Karpas-422 (cell line): ENCODE measurements at places on chromosomes 1 and 21. TPM values are rescaled to one million over a fixed set of nuclear protein-coding genes. Genes with fewer than 3 reads are reported as not detected.

GRCh38 chr1:91273875-91274274, 130.8 kb downstream of the HFM1 start:
- no peak for DNase-seq

DNA sequence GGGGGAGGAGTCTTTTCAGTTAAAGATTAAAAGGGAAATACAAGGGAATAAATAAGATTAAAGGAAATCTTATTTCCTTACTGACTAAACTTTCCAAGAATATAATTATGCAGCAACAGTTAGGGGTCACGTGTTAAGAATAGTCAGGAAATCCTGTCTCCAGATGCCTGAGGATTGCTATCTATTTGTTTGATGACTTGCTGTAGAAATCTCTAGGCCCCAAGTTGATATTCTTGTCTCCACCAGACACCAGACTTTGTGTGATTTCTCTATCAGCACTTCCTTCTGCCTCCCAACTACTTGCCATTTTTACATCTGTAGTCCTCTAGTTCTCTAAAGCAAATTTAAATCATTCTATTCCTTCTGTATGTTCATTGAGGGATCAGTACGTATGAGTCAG, 77.5 kb downstream of the RPAP2 start:
- DNase-seq = no peak

DNA sequence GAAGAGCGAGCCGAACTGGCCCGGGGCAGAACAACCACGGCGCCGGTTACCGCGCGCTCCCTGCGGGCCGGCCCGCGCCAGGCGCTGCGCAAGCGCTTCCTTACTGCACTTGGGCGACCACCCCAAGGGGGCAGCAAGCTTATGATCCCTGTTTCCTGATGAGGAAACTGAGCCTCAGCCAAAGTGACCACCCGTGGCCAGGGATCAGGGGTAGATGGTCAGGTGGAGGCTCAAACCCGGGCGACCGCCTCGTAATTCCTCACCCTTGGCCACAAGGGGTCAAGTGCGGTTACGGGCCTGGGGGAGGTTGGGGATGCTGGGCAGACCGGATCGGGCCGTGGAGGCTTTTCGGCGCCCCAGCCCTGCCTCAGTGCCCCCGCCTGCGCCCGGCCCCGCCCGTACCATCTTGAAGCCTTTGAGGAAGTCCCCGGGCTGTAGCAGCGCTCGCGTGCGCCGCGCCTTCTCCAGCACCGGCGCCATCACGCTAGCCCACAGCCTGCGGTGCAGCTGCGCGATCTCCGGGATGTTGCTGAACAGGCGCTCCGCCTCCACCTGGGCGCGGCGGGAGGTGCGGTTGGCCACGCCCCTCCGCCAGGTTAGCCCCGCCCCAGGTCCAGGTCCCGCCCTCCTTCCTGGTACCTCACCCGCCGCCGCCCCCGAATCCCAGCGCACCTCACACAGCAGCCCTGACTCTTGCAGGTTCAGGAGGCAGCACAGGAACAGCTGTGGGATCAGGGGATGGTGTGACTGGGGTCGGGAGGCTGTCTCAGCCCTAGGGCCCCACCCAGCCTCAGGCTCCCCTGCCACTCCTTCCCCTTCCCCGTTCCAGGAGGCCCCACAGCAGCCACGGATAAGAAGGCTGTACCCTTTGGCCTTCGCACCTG, 5.4 kb upstream of the TNFRSF25 start:
- DNase-seq = no peak

- DNase-seq = no peak
Measured at GRCh38 chr1:160739098-160739511, at the start of gene SLAMF7. Gene SLAMF7 (plus strand): TSS chr1:160739247. CDS start chr1:160739302, 55 bp downstream.

DNA sequence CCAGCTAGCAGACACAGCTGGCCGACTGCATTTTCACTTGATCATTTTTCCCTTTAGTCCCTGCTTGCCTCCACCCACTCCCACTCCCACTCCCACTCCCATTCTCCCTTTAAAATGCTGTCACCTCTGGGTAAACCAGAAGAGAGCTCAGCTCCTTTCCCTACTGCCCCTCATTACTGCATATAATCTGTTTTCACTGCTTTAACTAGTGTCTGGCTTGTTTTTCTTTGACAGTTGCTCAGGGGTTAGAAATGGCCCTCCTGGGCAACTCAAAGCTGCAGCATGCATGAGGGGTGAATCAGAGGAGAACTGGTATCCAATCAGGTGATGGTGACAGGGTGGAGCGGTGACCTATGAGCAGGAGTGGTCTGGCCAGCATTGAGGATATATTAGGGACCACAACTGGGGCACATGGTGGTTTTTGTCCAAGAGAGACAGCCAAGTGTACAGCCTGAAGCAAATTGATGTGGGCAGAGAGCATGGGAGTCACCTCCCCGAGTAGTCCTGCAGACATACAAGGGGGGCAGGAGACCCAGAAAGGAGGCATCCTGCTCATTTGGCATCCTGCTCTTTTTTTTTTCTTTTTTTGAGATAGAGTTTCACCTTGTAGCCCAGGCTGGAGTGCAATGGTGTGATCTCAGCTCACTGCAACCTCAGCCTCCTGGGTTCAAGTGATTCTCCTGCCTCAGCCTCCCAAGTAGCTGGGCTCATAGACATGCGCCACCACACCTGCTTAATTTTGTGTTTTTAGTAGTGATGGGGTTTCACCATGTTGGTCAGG, 42.6 kb upstream of the SRSF10 start:
- no peak for DNase-seq

GRCh38 chr1:187047298-187047697, 218.5 kb downstream of the PLA2G4A start:
- no peak for DNase-seq

- no peak for DNase-seq
Measured at GRCh38 chr1:234699795-234700665, 90.1 kb upstream of the IRF2BP2 start.

GRCh38 chr1:201676641-201677040, 137.7 kb downstream of the NAV1 start:
- no peak for DNase-seq

GRCh38 chr1:194821091-194821490, 1634.7 kb upstream of the B3GALT2 start:
- DNase-seq = no peak

DNA sequence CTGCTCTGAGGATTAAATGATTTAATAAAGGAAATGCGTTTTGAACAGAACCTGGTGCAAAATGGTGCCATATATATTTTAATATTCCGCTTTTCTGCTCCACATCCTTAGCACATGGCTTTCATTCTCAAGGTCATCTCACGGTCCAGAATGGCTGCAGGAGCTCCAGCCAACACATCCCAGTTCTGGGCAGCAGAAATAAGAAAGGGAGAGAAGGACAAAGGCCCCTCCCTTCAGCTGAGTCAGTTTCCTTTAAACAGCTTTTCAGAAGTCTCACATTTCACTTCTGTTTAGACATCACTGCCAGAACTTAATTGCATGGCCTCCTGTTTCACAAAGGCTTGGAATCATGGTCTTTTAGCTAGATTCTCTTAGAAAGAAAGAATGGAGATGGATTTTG, 75.2 kb upstream of the LRRN2 start:
- no peak for DNase-seq

GRCh38 chr1:81305997-81306452, 494.7 kb upstream of the ADGRL2 start:
- DNase-seq = peak; percentile 49

DNA sequence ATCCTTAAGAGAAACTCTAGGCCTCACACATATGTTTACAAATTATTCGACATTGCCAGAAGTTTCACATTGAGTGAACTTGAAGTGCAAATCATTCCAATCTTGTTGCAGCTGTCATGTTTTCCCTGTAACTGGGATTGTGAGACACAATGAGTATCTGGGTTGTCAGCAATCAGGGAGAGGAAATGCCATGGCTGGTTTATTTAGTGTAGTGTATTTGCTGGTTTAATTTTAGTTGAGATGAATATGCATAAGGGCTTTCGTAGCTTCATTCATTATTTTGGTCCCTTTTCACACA, 54.2 kb upstream of the USP1 start:
- no peak for DNase-seq

DNA sequence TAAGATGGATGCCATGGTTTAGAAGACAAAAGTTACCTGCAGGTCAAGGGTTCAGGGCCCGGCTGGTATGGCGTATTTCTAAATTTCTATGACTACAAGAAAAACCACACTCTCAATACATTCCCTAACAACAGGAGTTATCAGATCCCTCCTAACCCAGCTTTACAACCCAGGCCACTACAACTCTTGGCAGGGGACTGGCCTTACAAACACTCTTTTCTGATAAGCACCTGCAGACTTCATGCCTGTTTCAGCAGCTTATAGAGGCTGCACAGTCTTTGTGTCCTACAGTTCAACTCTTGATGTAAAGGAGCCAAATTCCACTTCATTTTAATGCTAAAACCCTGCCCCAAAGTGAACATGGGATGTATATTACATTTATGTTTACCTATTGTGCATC, 461.4 kb downstream of the SIPA1L2 start:
- DNase-seq = no peak

DNA sequence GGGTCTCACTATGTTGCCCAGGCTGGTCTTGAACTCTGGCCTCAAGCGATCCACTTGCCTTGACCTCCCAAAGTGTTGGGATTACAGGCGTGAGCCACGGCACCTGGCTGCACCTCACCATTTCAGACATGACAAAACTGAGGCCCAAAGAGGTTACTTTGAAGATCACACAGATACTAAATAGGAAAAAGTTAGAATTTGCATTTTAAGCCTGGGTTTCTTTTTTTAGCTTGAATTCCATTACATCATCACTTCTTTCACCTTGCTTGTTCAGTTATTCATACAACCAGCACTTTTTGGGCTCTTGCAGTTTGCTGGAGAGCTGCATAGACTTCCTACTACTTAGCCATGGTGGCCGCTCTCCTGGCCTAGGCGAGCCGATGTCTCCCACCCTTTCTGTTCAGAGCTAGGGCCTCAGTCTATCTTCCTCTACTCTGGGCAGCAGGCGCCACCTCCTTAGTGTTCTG, 16.3 kb upstream of the CD2 start:
- no peak for DNase-seq

DNA sequence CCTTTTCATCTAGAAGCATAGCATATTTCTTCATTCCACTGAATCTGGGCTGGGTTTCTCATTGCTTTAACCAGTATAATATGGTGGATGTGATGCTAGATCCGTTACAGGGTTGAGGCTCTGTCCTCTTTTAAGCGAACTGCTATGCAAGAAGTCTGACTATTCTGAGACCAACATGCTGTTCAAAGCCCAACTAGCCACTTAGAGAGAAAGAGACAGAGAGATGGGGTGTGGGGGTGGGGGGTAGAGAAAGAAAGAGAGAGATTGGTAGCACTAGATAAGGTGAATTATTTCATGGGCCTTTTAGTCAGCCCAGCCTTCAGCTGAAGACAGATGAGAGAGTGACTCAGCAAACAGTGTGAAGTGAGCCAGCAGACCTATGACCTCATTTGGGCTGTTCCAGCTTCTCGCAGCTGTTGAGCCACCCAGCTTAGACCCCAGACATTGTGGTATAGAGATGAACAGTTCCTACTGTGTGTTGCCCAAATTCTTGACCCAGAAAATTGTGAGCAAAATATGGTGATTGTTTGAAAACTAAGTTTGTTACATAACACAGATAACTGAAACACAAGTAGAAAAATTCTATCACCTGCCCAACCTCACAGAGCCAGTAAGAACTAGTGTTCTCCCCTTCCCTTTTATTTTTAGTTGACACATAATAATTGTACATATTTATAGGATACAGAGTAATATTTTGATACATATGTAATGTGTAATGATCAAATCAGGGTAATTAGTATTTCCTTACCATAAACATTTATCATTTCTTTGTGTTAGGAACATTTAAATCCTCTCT, 40.7 kb upstream of the PRKACB start:
- DNase-seq = no peak

- no peak for DNase-seq
Measured at GRCh38 chr1:58190267-58190988, 356.1 kb downstream of the OMA1 start.

DNA sequence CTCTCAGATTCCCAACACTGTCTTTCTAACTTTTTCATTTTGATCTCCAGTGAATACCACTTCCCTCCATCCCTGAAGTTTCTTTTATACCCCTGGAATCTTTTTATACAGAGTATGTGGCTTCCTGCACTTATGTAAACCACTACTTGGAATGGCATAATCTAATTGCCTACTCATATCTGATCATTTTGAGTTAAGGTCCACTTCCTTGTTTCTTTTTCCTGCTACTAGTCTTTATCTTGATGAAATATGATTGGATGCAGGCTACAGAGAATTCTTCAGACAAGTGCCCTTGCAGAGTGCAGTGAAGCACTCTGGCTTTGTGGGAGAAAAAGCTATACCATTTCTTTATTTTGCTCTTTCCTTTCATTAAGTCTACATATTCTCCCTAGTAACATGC, 325.3 kb upstream of the ADAMTS5 start:
- no peak for DNase-seq

DNA sequence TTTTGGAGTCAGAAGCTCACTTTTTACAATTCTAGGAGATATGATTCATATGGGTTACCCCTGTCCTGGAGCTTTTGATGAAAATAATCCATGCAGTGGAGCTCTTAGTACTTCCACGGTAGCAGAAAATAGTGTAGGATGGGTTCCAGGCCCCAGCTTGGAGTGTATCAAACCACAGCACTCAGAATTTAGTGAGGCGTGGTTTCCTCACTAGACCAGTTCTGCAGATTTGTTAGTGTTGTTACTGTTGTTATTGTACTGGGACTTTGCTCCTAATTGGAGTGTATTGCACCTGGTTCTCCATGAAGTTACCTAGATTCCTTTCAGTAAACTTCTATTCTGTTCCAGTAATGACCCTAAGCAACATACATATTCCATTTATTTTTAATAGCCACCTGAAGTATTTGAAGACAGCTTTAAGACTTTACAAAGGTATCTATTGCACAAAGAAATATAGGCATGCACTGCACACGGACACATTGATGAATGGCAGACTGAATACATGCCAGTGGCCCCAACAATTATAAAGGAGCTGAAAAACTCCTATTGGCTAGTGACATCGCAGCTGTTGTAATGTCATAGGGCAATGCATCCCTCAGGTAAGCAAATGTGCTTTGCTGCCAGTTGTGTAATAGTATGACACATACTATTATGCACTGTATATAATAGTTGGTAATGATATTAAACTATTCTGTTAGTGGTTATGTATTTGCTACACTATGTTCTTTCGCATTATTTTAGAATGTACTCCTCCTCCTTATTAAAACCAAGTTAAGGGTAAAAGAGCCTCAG, 1058.0 kb downstream of the KCNT2 start:
- DNase-seq = no peak

- no peak for DNase-seq
Measured at GRCh38 chr1:224267925-224268324, 62.0 kb downstream of the NVL start.

GRCh38 chr1:43052786-43053439, 94.2 kb upstream of the SLC2A1 start:
- no peak for DNase-seq

SLC1A7 gene
- total RNA-seq = not detected in 2 replicates

ADAR gene
- 140 and 144 TPM in 2 replicates for total RNA-seq

CHIA gene
- not detected in 2 replicates for total RNA-seq

GFI1 gene
- total RNA-seq = 10.2 and 10.8 TPM in 2 replicates

WNT2B gene
- total RNA-seq = not detected in 2 replicates

DENND1B gene
- total RNA-seq = 20.9 and 36.0 TPM in 2 replicates

C4BPA gene
- not detected in 2 replicates for total RNA-seq

LCE2D gene
- total RNA-seq = not detected in 2 replicates

TPTE gene
- not detected in 2 replicates for total RNA-seq

NMNAT2 gene
- not detected in 2 replicates for total RNA-seq

SYNC gene
- not detected in 2 replicates for total RNA-seq

ADAMTS5 gene
- not detected in 2 replicates for total RNA-seq

ARHGEF10L gene
- total RNA-seq = not detected in 2 replicates

SPATA45 gene
- total RNA-seq = not detected in 2 replicates

C1orf87 gene
- total RNA-seq = not detected in 2 replicates

IGSF9 gene
- not detected in 2 replicates for total RNA-seq

ZSWIM5 gene
- 0.04 TPM in 2 replicates for total RNA-seq

HSPG2 gene
- under 0.01 TPM in 1 of 2 replicates, not detected in the other for total RNA-seq

WNT3A gene
- not detected in 2 replicates for total RNA-seq
